ENCODE measurements at places on chromosomes 4 and X.

- no peak for DNase-seq
These were observed 680.7 kb upstream of the BOD1L1 start for GRCh38 chr4:14308229-14308651.

- DNase-seq: no peak
These were observed 7.9 kb downstream of the RAB33A start for GRCh38 chrX:130179579-130180215.

GRCh38 chrX:34144246-34144645 lies 12.1 kb upstream of the FAM47A start:
- DNase-seq: no peak

DNA sequence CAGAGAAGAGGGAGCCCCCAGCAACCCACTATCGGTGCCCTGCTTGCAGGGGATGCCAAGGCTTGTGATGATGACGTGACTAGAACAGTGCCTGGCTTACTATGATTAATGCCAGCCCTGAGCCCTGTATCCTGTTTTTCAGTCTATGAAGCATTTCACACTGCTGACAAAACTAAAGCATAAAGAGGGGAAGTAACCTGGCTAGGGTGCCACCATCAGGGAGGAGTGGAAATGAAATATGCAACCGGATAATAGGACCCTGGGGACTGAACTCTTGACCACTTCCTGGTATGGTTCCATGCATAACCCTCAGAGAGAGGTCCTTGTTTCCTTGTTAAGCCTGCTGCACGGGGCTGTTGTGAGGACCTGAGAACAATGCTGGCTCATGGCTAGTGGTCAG lies 50.3 kb downstream of the MED28 start:
- peak; percentile 55 for DNase-seq

- DNase-seq: peak; percentile 17
These were observed 146.5 kb upstream of the PCDH18 start for GRCh38 chr4:137678796-137679195.

GRCh38 chr4:101366331-101366730 lies 19.0 kb upstream of the PPP3CA start:
- DNase-seq: no peak

- no peak for DNase-seq
These were observed 288.6 kb downstream of the NAF1 start for GRCh38 chr4:162878096-162878495.

GRCh38 chr4:25290490-25291067 lies 22.0 kb upstream of the ZCCHC4 start:
- DNase-seq: no peak

- DNase-seq: peak; percentile 26
These were observed 32.8 kb downstream of the ELOVL6 start for GRCh38 chr4:110165382-110166286.

DNA sequence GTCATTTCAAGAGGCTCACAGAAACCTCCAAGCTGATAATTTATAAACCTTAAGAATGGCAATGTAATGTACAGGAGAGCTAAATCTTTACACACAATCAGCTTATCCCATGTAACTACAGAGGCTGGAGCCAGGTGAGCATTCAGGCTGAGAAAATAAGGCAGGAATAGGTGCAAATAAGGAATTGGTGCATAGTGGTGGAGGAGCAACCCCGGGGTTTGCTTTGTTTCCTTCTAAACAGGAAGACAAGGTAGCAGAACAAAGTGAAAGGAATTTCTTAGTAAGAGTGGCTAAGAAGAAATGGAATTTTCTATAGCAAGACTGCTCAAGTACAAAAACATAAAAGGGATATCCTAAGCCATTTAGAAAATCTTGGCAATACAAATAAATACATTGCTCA lies 82.4 kb downstream of the NR3C2 start:
- no peak for DNase-seq

DNA sequence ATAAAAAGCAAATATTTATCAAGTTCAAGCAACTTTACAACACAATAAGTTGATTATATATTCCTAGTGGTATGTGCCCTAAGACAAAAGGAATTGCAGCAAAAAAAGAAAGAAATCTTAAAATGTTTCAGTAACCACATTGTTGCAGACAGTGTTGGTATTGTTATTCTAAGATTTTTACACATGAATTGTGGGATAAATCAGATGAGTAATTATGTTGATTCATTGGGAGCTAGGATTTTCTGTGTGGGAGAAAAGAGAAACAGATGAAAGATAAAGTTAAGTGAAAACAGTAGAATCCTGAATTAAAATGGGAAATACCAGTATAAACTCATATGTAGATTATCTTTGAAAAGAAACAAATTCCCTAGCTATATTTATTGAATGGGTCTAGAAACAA lies 362.4 kb downstream of the PPP3CA start:
- no peak for DNase-seq

DNA sequence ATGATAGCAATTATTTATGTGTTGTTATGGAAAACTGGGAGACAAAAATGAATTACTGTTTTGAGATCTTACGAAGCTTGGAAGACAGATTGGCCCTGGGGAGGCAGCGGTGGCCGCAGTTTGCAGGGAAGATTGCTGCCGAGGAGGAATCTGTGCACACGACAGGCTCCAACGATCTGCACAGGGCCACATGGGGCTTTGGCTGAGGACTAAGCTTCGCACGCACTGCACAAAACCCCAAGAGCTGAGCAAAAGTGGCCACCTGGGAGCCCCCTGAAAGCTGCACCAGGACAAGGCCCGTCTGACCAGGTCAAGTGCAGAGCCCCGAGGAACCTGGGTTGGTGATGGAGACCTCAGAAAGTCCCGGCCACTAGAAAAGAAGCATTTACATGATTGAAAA lies 5.2 kb upstream of the PDE6B start:
- DNase-seq: no peak

DNA sequence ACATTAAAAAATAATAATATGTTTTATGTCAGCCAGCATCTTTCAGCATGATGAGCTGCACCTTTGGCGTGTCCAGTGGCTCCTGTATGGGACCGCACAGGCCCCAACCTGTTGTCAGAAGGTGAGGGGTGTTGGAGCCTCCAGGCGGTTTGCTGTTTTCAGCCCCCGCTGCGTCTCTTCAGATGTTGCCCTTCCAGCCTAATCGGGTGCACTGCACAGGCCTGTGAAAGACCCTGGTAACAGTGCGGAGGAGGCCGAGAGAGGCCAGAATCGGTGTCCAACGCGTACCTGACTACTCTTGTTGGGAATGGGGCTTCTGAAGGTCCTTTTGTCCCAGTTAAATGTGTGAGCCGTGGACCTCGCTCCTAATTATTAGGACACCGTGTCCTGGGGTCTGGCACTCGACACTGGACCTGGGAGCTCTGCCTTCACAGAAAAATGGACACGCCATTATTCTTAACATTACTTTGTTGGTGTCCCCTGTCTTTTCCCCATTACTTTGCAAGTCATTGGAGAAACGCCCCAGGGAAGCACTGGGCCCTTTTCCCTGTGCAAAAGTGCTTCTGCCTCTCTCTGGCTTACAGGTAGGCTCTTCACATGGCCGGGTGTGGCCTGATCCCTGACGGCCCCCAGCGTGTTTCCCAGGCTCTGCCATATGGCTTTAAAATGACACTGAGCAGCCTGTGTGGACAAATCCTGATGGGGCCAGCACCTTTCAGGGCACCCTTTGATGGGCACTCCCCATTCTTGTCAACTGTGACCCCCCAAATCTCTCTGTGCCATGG lies 51.2 kb downstream of the TBC1D14 start:
- no peak for DNase-seq

- no peak for DNase-seq
These were observed 551 bp downstream of the NPNT start for GRCh38 chr4:105895583-105896460.

DNA sequence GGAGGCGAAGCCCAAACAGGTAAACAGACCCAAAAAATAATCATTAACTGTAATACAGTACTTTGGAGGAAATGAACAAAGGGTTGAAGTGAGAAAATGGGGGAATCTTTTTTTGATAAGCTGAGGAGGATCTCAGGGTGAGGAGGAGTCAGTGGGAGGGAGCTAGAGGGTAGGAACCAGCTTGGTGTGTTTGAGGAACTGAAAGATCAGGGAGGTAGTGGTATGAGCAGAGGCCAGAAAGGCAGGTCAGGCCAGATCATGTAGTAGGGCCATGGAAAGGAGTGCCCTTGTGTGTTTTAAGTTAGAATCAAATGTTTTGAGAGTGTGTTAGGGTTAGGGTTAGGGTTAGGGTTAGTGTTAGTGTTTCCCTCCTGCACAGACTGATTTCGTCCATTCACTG lies 48.8 kb downstream of the PPP2R2C start:
- DNase-seq: no peak

- no peak for DNase-seq
These were observed 32.9 kb downstream of the PHKA2 start for GRCh38 chrX:18951032-18951431.

DNA sequence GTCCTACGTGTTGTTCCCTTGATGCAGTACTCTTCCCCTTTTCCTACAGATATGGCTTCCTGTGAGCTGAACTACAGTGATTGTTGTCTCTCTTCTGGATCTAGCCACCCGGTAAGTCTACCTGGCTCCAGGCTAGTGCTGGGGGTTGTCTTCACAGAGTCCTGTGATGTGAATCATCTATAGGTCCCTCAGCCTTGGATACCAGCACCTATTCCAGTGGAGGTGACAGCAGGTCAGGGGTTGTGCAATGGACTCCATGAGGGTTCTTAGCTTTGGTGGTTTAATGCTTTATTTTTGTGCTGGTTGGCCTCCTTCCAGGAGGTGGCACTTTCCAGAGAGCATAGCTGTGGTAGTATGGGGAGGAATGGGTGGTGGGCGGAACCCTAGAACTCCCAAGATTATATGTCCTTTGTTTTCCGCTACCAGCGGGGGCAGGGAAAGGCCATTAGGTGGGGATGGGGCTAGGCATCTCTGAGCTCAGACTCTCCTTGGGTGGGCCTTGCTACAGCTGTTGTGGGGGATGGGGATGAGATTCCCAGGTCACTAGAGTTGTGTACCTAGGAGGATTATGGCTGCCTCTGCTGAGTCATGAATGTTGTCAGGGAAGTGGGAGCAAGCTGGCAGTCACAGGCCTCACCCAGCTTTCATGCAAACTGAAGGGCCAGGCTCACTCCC lies 121.4 kb upstream of the ANKRD50 start:
- DNase-seq: no peak

DNA sequence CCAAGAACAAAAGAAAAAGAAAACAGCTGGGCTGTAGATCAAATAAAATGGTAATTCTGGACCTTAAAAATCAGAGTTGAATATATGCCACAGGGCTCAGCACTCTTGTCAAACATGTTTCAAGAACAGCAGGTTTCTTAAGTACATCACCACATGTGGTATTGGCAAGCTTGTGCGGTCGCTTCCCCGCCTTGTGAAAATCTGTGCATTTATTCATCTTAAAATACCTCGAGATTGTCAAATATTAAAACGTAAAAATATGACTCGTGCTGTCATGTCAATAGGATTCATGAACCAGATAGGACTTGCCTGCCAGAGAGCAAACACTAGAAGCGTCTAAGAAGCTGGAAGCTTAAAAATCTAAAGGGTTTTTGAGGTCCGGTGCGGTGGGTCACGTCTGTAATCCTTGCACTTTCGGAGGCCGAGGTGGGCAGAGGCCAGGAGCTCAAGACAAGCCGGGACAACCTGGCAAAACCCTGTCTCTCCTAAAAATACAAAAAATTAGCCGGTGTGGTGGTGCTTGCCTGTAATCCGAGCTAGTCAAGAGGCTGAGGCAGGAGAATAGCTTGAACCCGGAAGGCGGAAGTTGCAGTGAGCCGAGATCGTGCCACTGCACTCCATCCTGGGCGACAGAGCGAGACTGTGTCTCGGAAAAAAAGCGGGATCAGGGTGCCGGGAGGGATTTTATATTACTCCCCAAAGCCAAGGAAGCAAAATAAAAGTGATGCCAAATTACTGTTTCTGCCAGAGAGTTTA lies 40.2 kb upstream of the TMEM154 start:
- DNase-seq: no peak

DNA sequence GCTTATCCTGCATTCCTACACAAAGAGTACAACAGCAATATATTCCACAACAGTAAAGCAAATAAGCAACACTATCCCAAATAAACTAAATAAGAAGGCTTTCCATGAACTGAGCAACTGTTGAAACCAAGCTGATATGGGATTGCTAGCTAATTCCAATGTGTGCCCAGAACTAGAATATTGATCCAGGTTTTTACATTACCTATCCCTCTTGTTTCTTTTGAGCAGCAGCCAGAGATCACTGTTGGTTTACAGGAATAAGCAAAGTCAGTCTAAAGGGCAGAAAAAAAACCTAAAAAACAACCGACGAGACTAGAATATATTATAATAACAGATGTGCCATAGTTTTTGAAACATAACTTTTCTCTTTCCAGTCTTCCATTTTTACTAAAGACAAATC lies 22.4 kb upstream of the ADH4 start:
- no peak for DNase-seq

- peak; percentile 97 for DNase-seq
These were observed at the start of gene ALPK1 for GRCh38 chr4:112296949-112297880. Gene ALPK1, plus strand, starts transcription at chr4:112297369.

DNA sequence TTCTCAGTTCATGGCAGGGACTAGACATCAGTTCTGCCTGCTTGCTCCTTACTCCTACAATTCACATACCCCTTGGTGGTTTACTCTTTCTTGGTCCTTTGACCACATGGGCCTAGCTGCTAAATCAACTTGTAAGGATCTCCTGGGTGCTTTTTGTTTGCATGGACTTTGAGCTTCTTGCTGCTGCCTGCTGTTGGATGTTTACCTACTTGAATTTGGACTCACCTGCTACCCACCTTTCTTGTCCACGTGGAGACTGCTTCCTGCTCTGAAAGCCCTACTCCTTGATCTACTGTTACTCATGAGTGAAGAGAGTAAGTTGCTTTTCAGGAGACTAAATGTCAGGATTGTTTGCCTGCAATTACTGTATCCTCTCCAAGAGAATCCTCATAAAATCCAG lies 15.2 kb upstream of the ARHGAP24 start:
- DNase-seq: no peak

DNA sequence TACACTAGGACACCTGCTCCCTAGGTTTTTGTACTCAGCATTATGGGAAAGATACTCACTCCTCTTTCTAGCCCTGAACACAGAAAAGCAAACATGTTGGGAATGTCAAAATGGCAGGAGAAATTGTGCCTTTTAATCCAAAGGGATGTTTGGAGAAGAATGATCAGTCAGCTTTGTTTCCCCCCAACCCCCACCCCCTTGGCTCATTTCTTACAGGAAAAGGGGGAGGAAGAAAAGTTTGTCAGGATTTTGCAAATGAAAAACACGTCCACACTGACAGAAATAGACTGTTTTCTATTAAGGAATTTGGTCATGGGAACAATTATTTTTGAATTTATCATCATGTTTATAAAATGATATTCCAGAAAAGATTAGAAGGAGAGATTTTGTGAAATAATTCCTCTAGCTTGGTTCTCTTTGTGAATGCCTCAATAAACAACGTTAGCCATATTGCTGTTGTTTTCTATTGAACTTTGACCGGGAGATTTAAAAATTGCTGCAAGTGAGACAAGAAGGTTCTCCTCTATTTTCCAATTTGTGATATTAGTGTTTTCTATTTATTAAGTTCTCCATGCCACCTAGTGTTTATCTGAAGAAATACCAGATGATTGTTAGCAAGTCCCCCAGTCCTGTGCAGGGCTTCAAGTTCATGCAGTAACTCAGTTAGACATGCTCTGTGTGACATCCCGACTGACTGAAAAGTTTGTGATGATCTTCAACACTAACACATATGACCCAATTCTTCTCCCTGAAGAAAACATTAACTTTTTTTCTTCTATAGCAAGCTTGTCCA lies 31.3 kb upstream of the TFDP3 start:
- no peak for DNase-seq

GRCh38 chrX:47581731-47582647 lies at the start of gene TIMP1:
Gene TIMP1, plus strand, starts transcription at chrX:47582436. Its CDS starts 980 bp downstream, at chrX:47583416.
- DNase-seq: peak; percentile 90

Data from inflammatory macrophage treated with lipopolysaccharide for 4 hours (primary cell).